Left lung (tissue), 14 donors: ENCODE measurements at places on chromosomes 3 and 15.

DNA sequence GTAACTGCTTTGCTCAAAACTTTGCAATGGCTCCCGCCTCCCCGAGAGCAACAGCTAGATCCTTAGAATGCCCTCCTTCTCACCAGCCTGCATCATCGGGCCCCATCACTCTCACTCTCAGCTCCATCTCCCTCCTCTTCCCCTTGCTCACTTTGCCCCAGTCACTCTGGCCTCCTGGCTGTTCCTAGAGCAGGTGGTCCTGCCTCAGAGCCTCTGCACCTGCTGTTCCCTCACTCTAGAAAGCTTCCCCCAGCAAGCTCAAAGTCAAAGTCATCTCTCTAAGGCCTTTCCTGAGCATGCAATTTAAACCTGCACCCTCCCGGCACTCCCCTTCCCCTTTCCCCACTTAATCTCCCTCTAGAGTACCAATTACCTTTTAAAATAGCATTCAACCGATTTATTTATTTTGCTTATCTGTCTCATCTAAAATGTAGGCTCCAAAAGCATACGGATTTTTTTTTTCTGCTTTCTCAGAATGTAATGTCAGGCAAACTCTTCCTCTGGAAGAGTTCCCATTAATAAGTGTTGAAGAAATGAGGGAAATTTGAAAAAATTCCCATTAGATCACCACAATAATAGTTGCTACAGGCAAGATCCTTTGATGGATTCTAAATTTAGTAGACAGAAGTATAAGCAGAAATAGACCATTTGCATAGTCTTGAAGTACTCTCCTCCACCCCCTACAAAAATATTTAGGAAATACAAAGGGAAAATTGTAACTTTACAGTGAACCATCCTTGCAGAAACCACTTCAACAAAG lies 15.9 kb upstream of the HES1 start:
- DNase-seq, result no peak

DNA sequence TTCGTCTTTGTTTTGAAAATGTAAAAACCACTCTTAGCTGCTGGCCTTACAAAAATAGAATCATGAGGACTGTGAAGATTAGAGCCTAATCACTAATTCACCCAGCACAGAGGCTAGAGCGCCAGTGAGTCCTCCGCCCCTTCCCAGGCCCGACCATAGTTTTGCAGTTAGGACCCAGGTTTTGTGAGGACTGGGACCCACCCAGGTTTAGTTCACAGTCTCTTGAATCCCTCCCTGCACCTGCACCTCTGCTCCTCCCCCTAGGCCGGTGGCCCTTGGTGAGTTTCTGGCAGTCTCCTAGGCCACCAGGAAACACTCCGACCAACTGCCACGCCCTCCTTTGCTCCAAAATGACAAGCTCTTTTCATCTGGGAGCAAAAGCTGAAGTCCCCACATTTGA lies 136.0 kb upstream of the CCDC54 start:
- peak; percentile 68 for DNase-seq

- no peak for DNase-seq
Measured at GRCh38 chr15:56804279-56804678, 71.0 kb upstream of the ZNF280D start.

DNA sequence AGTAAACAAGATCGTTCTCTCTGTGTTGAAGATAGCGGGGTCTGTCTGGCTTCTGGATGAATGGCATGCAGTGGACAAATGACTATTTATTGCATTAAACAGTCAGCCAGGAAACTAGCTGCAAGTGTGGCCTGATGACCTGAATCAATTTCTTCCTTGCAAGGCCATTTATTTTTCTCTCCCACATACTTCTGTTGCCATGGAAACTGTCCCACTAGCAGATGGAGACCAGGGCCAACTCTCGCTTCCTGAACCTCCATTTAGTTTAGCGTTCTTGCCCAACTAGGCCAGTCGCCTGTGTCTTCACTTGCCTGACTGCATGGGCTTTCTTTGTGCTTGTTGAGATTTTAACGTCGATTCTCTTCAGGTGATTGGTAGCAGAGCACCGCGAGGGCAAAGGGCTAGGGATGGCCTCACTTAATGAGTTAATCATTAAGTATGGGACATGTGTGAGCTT lies 27.6 kb downstream of the LMCD1 start:
- no peak for DNase-seq

GRCh38 chr3:65888196-65888595 lies 150.5 kb downstream of the MAGI1 start:
- no peak for DNase-seq

DNA sequence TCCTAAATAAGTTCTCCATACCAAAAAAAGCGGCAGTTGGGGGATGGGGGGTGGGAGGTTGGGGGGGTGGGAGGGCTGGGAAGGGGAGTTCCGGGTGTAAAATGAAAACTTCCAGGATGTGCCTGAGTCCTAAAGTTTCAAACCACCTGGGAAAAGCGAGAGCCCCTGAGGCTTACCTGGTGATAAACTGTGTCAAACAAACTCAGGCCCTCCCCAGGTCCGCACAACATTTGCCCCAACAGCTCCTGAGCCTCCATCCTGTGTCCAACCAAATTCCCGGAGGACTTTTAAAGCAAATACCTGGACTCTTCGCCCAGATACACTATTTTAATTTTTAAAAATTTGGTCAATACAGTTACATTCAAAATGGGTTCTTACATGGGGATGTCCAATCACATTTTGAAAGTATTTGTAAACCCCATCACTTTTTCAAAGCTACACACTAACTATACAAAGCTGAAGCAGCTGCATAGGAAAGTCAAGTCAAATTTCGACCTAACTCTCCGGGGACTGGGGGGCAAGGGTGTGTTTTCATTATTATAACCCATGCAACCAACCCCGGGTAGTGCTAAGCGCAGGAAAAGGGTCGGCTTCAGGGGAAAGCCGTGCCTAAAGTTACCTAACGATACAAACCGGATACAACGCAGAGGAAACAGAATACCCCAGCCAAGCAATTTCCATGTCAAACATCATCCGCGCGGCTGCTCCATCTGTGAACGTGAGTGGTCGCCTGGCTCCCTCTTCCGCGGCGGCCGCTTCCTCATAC lies 685 bp upstream of the FOXB1 start:
- no peak for DNase-seq

GRCh38 chr15:99850517-99850916 lies 117.3 kb upstream of the LYSMD4 start:
- DNase-seq, result no peak

DNA sequence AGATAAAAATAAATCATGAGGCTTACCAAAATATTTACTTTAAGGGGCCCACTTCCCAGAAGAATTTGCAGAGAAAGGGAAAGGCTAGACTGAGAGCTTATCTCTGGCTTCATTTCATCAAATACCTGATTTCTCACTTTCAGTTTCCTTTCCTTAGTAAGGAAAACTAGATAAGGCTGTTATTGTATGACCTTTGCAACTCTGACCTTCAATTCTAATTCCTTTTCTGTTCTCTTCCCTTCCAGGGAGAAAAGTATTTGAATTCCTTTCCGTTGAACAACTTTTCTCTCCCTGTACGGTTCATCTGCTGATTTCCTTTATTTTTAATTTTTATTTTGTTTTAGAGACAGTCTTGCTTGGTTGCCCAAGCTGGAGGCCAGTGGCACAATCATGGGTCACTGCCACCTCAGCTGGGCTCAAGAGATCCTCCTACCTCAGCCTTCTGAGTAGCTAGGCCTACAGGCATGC lies 7.1 kb upstream of the PXK start:
- no peak for DNase-seq
